ENCODE measurements at places on chromosomes 2 and 18.

DNA sequence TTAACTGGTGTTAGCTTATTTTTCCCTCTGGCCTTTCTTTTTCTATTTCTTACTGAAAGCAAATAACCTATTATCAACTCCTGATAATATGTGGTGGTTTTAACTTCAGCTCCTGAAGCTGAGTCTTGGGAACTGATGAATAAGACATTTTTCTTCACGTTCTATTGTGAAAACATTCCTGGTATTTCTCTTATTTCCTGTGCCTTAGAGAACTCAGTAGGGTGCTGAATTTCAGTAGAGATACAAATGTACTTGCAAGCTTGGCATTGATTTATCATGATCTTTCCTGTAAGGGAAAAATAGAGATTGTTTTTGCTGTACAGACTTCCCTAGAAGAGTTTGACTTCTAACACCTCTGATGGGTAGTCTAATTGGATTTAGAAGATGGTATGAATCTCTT is 52.8 kb upstream of the DCC start:
- DNase-seq = no peak

DNA sequence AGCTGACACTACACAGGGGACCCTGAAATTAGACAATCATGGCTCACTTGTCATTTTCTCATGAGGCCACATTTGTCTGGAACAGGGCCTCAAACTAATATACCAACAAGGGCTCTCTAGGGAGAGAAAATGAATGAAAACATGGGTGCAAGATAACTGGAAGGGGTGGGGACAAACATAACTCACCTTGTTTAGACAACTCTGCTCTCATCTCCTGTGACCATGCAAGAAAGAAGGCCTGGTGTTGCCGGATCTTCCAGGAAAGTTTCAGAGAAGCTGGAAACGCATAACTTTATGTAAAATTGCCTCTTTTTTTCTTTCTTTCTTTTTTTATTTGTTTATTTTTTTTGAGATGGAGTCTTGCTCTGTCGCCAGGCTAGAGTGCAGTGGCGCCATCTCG is 80.4 kb upstream of the SPRED2 start:
- no peak for DNase-seq

- DNase-seq = peak; percentile 19
Measured at GRCh38 chr2:54479424-54479823, 23.3 kb downstream of the SPTBN1 start.

DNA sequence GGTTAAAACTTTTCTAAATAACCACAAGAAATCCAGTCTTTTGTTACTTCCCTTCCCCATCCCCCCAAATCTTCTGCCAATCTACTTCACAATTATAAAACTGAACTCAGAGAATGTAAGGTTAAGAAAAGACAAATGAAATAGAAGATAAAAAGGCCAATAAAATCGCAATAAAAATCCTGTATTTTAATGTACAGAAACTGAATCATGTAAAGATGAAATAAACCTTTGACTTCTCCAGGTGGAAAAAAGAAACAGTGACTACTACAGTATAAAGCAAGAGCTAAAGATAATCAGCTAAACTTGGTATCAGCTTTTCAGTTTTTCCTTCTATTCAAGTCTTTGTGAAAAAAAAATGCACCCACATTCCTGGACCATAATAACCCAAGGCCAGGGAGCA is 1.7 kb downstream of the SYT4 start:
- no peak for DNase-seq

DNA sequence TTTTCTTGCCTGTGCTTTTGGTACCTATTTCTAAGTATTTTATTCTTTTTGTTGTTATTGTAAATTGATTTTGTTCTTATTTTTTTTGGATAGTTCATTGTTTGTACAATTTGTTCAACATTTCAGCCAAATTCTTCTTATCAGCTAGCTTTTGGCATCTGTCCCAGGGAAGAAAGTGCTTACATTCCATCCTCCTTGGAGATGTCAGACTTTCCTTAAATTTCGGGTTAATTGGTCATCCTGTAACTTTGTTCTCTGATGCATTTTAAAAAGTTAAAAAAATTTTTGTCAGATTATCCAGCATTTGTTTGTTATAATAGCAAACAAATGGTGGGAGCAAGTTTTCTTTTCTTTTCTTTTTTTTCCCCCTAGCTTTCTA is 60.3 kb downstream of the PTH2R start:
- no peak for DNase-seq

- DNase-seq = peak; percentile 49
Measured at GRCh38 chr2:171432206-171432968, 1.4 kb downstream of the METTL8 start.

GRCh38 chr2:227325839-227326195 is 766 bp downstream of the MFF start:
- DNase-seq = no peak

DNA sequence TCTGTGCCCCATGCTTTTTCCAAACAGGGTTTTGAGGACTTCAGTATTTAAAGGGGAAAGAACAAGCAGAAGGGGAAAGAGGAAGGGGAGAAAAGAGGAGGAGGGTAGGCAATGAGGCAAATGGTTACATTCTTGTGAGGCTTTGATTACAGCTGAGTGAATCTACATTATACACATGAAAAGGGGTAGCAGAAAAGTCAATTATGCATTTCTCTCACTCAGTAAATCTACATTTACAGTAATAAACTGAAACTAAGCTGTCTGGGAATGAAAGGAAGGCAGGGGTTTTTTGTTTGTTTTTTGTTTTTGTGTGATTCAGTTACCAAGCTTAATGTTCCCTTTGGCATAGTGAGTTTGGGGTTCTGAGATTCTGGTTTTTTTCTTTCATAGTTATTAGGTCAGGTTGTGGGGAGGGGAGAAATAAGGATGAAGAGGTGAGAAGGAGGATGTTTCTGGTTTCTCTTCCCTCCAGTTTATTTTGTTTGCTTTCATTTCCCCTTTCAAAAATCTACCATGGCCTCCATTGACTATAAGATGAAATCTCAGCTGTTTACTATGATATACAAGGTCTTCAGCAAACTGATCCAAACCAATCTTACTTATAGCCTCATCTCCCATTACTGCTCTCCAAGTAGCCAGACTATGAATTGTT is 18.7 kb downstream of the C18orf63 start:
- DNase-seq = no peak

- no peak for DNase-seq
Measured at GRCh38 chr2:121664086-121664485, 14.8 kb upstream of the CLASP1 start.

DNA sequence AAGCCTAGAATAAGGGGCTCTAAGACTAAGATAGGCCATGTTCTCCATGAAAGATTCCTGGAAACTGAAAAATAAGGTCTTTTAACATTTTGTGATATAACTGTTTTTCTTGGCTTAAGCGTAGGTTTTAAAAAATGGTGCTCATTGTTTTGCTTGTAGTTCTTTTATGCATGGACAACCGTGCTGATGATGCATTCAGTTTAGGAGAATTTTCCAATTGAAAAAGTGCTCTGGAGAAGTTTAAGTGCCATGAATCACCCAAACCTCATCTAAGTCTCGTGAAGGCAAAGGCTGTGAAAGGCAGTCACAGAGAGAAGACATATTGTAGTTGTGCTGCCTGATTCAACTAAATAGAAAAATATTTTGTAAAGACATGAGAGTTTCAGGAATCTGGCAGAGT is 111.8 kb upstream of the GAREM1 start:
- DNase-seq = no peak

- no peak for DNase-seq
Measured at GRCh38 chr2:42886921-42887320, 94.5 kb upstream of the HAAO start.
